ENCODE measurements at places on chromosomes 2 and 18.
A peak's percentile ranks its signal among the peaks of the same experiment; 100 is the strongest.

- DNase-seq: no peak
Observed at GRCh38 chr2:45131587-45131986, 122.3 kb upstream of the SIX2 start.

DNA sequence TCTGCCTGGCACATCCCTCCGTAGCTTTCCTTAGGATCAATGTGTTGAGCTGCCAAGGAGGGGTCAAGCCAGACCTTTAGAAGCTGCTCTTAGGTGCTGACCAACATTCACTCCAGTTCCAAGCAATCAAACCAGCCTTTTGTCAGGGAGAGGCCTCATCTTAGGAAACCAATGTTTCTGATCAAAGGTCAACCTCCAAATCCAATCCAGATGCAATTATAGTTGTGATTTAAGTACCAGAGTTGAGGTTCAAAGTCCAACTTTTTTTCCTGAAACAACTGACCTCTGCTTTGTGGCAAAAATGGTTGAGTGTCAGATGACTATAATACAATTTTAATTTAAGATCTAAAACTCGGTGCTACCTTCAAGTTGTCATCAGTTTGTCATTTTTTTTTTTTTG, 303.4 kb downstream of the ALK start:
- no peak for DNase-seq

DNA sequence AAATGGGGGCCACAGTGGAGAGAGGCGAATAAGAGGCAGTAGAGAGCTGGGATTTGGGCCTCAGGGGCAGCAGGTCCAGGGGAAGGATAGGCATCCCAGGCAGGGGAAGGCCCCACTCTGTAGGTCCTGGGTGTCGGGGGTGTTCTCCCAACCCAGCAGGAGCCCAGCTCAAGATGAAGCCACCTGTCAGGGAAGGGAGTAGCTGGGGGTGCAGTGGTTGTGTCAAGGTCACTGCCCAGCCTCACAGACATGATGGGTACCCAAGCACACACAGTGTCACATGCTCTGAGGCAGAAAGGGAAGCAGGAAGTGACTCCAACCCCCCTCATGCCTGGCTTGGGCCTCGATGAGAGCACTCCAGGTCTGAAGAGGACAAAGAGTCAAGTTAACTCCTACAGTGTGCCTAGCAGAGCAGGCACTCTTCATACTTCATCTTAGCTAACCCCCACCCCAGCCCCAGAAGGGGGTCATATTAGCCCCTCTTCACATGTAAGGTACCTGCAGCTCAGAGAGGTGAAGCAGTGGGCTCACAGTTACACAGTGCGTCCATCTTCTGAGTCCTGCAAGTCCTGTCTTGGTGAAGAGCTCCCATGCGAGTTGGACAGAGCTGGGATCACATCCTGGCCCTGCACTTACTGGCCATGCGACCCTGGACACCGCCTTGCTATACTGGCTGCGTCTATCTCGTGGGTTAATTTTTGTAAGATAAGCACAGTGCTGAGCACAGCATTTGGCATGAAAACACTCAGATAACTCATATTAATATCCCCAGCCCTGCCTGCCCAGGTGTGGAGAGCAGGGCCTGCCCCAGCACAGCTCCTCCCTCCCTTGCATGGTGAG, 72.6 kb upstream of the DAPL1 start:
- no peak for DNase-seq

DNA sequence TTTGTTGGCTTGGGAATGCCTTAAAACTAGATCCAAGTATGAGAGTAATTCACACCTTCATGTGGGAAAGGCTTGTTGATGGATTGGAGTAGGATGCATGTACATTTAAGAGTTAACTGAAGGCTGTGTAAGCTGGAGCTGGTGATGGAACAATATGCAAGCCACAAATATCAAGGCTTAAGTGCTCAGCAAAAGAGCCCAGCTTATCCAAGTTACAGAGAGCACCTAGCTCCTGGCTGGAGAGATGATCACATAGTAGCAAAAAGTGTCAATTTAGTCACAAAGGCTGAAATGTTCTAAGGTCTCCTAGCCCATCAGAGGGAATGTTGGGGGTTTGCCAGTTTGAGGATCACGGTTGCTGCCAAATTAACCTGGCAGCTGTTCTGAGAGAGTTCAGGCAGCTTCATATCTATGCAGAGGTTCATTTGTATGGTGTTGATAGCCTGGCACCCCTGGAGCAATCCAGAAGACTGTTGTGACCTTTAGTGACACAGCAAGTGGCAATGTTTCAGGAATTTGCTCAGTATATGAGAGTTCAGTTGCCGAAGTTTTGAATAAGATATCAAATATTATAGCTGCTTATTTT, 228.2 kb downstream of the DOK6 start:
- peak; percentile 39 for DNase-seq

DNA sequence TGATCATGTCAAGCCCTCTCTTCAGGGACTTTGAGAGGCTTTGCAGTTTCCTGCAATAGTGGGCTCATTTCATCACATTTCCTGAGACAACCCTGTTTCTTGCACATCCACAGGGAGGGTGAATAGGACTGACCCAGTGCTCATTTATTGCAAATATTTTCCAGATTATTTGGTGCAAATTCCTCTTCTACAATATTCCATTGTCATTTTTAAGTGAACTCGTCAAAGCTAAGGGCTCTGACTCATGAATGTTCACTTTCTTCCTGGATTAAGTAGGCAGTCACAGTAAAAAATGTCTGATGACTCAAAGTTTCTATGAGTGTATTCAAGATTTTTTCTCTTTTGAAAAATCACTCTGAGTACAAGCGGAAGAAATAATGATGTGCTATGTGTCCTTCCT, 225.5 kb upstream of the GALNT5 start:
- no peak for DNase-seq

GRCh38 chr2:218344755-218345417, 11.8 kb upstream of the CATIP start:
- no peak for DNase-seq

GRCh38 chr2:76281156-76281841, 570.6 kb upstream of the GCFC2 start:
- DNase-seq: no peak

DNA sequence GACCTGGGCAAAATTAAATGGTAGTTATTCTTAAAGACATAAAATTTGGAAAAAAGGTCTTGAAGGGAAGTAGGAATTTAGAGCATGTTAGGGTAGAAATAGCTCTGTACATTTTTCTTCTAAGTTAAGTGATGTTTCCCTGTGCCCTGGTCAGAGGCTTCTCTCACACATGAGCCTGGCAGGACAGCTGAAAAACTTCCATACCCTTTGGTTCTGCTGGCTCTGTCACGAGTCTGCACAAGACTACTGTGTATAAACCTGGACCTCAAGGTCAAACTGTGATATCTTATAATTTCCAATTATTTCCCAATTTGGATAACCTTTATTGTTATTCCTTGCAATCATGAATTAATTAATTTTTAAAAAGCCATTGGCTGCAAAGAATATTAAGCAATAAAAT, 664.7 kb downstream of the BCL11A start:
- DNase-seq: no peak

GRCh38 chr2:240785424-240786335, 34.3 kb downstream of the KIF1A start:
- no peak for DNase-seq

DNA sequence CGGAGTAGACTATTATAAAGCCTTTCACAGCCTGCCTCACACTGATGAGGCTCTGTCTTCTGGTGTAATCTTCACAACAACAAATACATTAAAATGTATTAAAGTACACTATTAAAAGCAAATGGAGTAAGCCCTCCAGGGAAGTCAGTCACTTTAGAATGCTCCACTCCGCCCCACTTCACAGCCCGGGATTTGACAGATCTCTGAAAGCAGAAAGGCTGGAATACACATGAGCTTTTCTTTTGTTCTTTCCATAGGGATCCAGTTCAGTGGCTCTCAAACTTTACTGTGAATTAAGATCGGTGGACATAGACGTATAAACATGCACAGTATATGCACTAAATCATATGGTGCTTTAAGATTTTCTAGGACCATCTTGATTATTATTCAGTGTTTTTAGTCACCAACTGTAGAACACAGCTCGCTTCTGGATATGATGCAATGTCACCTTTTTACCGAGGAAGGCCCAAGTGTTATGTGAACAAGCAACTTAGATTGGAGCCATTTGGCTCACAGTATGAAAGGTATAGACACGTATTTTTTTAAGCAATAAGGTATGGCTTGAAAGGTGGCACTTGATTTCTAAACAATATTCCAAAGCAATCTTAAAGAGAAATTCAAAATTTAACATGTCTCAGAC, 151.1 kb downstream of the PRKCE start:
- DNase-seq: no peak

DNA sequence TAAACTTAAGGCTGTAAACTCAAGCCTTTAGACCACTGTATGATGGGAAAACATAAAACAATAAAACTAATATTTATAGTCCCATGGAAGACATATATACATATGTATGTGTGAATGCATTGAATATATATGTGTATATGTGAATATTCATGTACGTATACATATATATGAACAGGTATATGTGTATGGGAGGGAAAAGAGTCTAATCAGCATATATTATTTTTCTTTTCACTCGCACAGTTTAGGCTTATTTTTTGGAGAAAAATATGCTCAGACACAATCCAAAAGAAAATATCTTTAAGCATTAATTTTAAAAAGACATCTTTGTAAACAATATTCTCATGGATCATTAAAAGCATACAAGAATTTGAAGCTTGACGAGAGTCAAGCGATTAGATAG, 22.7 kb downstream of the COL4A4 start:
- DNase-seq: no peak

GRCh38 chr2:221107424-221107823, 464.7 kb downstream of the EPHA4 start:
- no peak for DNase-seq

DNA sequence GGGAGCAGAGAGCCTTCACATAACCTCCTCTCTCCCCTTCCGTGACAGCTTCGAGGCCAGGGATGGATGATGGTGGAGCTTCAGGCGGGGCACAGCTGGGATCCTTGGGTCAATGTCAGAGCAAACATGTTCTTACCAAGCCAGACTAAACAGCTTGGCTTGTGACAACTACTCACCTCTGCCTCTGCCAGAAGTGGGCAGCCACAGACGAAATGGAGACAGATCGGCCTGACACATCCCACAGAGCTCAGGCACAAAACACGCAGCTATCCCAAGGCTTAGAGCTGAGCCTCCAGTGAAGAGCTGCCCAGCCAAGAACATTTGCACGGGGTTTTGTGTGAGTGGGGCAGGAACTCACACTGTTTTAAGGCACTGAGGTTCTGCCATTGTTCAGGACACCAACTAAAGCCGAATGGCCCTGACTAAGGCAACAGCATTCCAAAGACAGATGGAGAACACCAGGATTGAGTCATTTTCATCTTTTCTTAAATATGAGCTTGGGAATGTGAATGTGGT, 12.8 kb downstream of the PXDN start:
- no peak for DNase-seq

GRCh38 chr2:96687266-96687665, 44.7 kb downstream of the FER1L5 start:
- DNase-seq: no peak

- no peak for DNase-seq
Observed at GRCh38 chr2:212815453-212815852, 276.9 kb upstream of the ERBB4 start.

GRCh38 chr2:26737221-26737620, 26.9 kb upstream of the SLC35F6 start:
- no peak for DNase-seq

GRCh38 chr2:55880416-55881143, 43.0 kb downstream of the EFEMP1 start:
- no peak for DNase-seq

DNA sequence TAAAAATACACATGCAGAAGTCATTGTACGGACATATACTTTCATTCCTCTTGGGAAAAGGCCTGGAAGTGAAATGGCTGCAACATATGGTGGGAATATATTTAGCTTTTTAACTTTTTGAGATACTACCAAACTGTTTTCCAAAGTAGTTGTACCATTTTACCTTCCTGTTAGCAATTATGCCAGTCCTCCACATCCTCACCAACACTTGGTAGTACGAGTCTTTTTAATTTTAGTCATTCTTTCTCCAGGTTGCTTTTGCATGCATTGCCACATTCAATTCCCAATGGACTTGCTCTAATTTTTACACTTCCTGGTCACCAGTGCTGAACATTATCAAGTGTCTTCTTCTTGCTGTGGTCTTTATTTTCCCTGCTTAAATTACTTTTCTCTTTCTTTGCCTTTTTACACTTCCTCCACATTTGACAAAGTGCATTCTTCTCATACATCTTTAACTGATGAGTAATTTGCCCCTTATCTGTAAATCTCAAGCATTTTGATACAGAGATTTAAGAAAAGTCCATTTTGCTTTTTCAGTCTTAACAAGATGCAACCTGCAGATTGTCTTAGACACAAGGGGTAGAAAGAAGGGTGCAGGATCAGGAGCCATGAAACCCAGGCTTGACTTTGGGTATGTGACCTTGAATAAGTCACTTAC, 14.5 kb downstream of the VIT start:
- DNase-seq: no peak

DNA sequence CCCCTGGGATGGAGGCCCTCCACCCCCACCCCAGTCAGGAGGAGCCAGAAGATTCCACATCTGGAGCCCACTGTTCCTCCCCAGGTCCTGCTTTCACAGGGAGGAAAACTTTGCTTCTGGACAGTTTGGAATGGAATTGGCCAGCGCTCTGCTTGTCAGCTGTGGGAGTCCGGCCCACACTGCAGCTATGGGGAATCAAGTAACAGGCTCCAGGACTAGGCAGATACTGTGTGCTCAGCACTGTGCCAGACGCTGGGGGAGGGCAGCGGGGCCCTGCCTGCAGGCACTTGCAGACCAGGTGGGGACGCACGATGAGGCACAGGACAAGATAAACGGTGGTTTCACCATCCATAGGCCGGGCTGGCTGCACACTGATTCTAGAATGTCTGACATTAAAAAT, 114.0 kb downstream of the STPG4 start:
- DNase-seq: no peak

DNA sequence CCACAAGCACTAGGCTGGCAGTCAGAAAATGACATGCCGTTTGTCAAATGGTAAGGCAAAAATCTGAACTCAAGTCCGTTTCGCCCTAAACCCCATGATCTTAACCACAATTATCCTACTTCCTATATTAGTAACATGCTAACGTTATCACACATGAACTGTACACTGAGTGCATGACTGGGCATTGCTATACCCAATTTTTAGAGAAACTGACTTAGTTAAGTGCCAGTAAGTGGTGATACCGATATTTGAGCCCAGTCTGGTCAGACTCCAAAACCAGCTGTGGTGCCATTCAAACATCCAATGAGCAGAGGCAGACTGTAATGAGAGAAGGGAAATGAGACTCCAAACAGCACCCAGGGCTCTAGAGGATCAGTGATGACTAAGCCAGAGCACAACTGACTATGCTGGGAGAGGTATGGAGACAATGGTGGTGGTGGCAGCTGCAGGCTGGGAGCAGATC, 311.7 kb upstream of the PKDCC start:
- DNase-seq: no peak

- DNase-seq: no peak
Observed at GRCh38 chr2:237280229-237280628, 133.7 kb downstream of the COL6A3 start.

Data from NCI-H1105 (cell line).